ENCODE measurements at places on chromosomes 5 and 9.

GRCh38 chr9:127174386-127175318 lies 52.2 kb upstream of the ANGPTL2 start:
- DNase-seq = no peak

DNA sequence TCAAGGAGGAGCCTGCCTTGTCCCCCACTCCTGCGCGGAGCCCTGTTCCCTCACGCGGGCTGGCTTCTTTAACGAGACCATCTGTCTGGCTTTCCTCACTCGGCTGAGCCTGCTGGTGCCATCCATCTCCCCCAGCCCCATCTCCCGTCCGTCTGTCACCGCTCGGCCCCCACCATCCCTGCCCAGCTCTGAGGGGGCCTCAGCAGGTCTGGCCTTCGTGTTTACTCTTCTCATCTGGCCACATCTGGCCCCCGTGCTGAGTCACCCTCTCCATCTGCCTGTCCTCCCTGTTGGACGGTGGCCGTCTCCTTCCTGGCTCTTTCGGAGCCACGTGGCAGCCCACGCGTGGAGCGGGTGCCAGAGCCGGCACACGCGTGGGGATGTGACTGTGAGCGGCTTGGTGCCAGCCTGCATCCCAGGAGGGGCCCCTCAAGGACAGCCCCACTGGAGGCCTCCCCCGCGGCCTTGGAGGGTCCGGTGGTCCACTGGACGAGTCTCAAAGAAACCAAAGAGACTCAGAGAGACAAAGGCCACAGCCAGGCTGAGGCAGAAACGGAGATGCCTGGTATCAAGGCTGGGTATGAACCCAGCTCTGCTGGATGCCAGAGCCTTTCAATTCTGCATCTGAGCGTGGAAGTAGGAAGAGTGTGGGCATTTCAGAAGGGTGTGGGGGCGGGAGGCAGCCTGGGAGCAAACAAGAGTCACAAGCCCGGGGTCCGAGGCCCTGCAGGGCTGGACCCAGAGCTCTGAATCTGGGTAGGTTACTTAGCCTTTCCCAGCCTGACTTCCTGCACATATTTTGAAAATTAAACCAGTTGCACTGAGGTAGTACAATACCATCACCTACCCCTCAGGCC lies 76.7 kb upstream of the UNC5A start:
- DNase-seq = no peak

DNA sequence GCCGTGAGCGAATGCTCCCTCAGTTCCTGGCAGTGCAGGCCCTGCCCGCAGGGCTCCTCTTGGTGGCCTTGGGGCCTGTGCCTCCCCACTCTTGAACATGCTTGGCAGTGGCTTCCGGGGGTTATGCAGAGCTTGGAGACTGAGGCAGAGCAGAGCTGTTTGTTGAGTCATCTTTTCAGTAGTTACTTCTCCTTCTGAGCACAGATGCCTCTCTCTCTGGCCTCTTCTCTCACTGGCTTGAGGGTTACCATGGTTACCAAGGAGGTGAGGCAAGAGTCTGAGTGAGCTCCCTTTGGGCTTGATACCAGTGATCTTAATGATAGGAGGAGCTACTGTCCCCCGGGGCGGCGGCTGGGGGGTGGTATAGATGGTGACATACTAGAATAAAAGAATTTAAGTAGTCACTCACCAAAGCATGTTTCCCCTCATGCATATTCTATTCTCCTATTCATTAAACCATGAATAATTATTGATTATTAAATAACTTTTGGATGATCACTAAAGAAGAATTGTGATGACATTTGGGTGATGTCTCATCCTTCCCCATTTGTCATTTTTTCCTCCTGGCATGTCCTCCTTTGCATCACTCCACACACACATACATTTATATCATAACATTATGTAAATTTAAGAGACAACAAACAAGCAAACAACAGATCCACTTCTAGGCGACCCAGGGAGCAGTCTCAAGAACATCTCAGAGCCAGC lies 111.1 kb downstream of the ARHGAP26 start:
- DNase-seq = no peak

DNA sequence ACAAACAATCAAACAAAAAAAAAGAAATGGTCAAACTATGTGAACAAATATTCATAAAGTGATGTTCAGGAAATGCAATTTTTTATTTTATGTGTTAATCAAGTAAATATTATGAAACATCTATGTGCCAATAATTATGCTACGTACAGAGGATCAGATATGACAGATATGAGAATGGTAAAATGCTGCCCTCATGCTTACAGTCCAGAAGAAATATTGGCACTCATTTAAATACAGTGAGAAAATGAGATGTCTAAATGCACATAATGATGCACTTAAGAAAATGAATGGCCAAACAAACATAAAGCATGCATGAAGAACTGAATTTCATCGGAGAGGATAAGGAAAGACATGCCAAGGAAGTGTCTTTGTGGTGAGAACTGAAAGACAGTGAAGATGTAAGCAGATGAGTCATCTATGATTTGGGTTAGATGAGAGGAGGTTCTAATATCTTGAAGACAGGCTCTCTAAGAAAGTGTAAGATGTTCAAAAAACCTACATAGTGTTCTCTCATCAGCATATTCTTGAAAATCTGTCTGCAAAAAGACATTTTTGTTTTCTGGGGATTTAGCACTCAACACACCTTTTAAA lies 1231.1 kb upstream of the ACO1 start:
- no peak for DNase-seq

DNA sequence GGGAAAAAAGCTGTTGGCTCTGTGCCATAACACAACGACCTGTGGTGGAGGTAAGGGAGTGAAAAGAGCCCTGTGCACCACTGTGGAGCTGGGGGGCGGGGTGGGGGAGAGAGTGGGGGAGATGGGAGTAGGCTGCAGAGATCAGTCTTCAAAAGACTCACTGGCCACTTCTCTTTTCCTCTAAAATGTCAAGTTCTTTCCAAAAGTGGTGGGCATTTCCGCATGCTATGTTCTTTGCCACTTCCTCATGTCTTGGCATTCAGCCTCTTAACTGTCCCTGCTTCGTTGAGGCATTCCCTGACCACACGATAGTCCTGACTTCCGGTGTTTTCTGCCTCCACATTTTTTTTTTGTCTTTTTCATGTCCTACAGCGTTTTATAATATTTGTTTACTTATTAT lies 2.4 kb upstream of the PPP2R2B start:
- no peak for DNase-seq

GRCh38 chr5:60366489-60366888 lies 333.5 kb downstream of the DEPDC1B start:
- no peak for DNase-seq

DNA sequence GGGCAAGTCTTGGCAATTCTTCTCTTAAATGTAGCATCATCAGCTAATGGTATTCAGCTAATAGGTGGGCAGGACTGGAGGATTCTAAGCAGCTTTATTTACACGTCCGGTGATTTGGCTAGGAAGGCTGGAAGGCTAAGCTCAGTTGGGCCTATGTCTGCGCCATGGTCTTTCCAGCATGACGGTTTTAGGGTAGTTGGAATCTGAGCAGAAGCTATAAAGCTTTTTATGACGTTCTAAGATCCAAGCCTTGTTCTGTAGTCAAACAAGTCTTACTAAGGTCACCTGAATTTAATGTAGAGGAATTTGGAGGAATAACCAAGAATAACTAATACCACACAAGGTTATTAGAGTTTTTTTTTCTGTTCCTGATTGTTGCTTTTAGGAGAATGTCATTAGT lies 66.2 kb downstream of the CDC42SE2 start:
- DNase-seq = no peak

GRCh38 chr9:96494215-96494800 lies 44.3 kb downstream of the HABP4 start:
- no peak for DNase-seq

DNA sequence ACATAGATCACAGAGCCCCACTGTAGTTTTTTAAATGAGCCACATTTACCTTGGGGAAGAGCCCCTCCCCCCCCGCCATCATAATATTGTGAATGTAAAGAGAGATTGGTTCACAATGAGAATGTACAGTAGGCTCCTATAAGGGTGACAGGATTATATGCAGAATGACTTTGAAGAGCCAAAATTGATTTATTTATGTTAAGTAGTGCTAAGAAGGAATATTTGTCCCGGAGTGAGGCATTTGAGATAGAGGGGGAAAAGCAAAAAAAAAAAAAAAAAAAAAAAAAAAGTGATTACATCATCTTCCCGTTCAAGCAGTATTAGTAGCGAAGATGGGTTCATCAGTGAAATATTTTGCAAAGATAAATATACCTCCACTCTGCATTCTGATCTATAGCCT lies 73.9 kb downstream of the PIK3R1 start:
- DNase-seq = no peak

GRCh38 chr5:22471154-22471553 lies 382.0 kb downstream of the CDH12 start:
- no peak for DNase-seq

GRCh38 chr5:60792438-60792837 lies 51.6 kb downstream of the ELOVL7 start:
- no peak for DNase-seq

- DNase-seq = peak; percentile 22
Measured at GRCh38 chr9:136327304-136327974, at the start of gene GPSM1. GPSM1 (plus strand) TSS chr9:136327539; CDS start chr9:136327696, 157 bp downstream.
